ENCODE measurements at places on chromosomes 4 and X.

DNA sequence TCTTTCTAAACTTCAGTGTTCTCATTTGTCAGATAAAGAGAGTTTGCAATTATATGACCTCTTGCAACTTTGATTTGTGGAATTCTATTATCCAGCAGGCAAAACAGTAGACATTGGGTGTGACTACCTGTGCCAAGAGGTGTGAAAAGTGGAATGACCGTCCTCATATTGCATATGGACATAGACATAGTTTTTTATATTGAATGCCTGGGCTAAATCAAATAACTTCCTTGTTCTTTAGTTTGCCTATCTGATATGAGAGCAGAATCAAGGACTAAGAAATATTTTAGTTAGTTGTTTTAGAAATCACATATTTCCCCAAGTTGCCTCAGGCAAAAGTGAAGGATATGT lies 117.7 kb upstream of the KLF8 start:
- no peak for DNase-seq

GRCh38 chrX:26908218-26908617 lies 554.9 kb downstream of the PPP4R3C start:
- no peak for DNase-seq

- no peak for DNase-seq
Observed at GRCh38 chr4:123246085-123246484, 150.5 kb upstream of the SPRY1 start.

DNA sequence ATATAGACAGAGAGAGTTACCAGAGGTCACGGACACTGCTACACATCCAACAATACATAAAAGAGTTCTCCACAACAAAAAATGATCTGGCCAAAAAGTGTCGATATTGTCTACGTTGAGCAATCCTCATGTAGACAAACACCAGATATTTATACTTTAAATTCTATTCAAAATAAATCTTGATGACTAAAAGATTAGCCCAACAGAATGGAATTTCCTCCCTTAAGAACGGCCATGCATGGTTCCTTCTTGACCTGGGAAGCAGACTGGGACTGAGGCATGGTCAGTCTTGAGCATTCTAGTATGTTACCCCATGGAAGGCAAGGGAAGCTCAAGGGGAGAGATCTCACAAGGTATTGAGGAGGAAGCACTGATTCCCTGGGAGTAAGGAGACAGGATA lies 43.5 kb downstream of the LHFPL1 start:
- DNase-seq, result no peak

- DNase-seq, result no peak
Observed at GRCh38 chr4:162852642-162853041, 314.0 kb downstream of the NAF1 start.

GRCh38 chrX:7378406-7378805 lies 230.5 kb upstream of the PUDP start:
- DNase-seq, result no peak

- no peak for DNase-seq
Observed at GRCh38 chr4:156638925-156639605, 332.5 kb downstream of the PDGFC start.

- DNase-seq, result peak; percentile 71
Observed at GRCh38 chrX:154748712-154749339, 2.1 kb downstream of the GAB3 start.

DNA sequence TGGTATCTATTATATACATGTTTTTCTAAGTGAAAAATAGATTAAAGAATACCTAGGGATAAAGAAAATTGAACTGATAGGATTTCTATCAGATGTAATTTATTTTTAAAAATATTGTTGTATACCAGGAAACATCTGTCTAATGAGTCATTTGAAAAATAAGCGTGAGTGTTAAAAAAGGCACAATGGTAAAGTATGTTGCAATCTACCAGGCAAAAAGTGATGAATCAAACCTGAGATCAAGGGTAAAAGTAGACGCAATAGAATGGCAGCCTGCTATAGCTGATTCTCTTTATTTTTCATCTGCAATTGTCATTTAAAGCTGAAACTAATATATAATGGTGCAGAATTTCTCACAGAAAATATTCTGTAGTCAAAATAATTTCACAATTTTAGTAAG lies 1119.6 kb downstream of the PCDH18 start:
- no peak for DNase-seq

DNA sequence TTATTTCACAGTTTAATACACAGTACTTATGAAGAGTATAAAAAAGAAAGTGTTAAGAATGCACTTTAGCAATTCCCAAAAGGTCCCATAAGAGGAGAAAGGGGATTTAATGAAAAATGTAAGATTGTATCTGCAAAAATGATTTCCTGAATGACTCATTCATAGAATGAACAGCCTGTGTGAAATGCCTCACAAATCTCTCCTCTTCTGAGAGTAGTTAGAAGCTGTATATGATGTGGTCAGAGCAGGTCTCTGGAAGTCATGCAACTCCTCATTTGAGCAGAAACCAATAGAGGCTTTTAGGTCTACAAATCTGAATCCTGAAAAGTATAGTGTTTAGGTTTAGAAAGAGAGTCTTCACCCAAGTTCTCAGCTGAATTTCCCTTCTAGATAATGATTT lies 381.3 kb upstream of the INTU start:
- DNase-seq, result no peak

DNA sequence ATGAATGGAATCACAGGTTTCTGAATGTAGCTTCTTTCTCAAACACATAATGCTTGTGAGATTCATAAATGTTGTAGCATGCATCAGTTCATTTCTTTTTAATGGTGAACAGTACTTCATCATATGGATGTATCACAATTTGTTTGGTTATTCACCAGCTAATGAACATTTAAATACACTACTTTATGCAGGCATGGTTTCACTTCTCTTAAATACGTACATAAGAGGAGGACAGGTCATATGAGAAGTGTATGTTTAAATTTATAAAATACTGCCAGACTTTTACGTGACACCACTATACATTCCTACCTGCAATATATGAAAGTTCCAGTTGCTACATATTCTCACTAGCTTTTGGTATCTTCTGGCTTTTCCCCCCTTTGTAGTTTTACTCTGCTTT lies 65.4 kb downstream of the ANKRD17 start:
- DNase-seq, result no peak
